ENCODE measurements at places on chromosomes 6 and 20.

GRCh38 chr6:4336084-4336483, 200.7 kb upstream of the ECI2 start:
- DNase-seq: no peak

DNA sequence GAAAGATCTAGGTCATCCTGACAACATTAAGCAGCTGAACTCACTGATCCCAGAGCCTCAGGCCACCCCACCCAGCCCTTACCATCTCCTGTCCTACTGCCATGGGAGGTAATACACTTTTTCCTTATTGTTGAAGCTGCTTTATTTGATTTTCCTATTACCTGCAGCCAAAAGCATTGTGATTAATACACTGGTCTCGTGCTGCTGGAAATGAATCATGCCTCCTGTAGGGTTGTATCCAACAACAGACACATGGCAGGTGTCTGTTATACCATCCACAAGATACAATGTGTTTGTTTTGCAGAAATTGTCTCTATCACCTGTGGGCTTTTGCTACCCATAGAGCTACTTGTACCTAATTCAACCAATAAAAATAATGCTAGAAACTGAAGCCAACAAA, 34.2 kb downstream of the MYLIP start:
- no peak for DNase-seq

DNA sequence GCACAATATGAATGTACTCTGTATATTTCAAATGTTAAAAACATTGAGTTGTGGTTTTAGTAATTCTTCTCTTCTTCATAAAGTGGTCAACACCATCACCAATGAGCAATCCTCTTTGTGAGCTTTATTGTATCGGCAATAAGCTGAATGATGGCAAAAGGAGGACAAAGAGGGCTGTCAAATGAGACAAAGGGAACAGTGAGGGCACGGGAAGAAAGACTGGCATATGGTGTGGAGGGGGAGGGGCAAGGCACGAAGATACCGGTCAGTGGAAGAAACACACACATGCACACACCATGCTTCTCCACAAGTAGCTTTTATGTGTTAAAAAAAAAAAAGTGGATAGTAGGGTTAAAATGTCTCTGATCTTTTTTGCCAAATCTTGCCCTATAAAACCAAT, 506.8 kb upstream of the CITED2 start:
- no peak for DNase-seq

DNA sequence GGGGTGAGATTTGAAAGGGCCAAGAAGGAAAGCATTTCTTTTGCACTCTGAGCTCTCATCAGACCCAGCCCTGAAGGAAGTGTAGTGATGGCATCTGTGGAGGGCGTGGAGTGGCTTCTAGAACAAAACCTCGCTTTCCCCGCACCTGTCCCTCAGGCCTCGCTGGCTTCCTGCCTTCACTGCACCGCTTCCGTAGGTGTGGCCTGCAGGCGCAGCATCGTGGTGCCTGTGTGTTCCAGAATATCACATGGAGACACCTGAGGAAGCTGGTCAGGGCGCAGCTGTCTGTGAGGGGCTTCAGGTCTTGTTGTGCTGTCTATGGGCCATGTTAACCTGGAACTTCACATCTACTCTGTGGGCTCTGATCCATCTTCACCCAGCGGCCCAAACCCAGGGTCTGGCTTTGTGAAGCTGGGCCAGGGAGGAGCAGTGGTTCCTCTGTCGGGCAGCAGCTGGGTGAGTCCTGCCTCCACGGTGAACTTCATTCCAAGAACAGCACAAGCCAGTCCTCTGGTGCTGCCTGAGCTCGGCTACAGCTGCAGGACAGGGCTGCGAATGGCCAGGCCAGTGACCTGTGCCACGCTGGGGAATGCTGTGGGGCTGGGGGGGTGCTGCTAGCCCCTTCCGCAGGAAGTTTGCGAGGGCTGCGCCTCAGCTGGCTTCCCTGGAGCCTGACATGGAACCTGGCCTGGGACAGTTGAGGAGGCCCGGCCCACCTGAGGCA, 40.9 kb downstream of the DSTN start:
- DNase-seq: no peak

DNA sequence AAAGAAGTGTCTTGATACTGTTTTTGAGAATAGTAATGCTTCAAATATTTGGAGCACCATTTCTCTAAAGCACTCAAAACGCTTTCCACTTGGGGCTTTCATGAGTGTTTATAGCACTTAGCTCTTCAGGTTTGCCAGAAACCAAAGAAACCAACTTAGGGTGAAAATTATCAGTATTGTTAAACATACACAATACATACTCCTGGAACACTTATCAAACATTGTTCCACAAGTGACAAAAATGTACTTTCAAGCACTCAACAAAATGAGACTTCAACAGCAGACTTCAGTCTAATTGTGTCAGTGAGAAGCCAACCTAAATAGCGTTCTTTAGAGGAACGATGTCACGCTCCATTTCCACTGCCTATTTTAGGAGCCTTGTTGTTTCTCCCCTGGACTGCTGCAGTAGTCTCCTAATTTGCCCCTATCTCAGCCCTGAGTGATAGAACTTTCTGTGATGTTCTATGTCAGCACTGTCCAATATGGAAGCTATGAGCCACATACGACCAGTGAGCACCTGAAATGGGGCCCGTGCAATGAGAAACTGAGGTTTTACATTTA, 461.3 kb downstream of the KIF16B start:
- no peak for DNase-seq

DNA sequence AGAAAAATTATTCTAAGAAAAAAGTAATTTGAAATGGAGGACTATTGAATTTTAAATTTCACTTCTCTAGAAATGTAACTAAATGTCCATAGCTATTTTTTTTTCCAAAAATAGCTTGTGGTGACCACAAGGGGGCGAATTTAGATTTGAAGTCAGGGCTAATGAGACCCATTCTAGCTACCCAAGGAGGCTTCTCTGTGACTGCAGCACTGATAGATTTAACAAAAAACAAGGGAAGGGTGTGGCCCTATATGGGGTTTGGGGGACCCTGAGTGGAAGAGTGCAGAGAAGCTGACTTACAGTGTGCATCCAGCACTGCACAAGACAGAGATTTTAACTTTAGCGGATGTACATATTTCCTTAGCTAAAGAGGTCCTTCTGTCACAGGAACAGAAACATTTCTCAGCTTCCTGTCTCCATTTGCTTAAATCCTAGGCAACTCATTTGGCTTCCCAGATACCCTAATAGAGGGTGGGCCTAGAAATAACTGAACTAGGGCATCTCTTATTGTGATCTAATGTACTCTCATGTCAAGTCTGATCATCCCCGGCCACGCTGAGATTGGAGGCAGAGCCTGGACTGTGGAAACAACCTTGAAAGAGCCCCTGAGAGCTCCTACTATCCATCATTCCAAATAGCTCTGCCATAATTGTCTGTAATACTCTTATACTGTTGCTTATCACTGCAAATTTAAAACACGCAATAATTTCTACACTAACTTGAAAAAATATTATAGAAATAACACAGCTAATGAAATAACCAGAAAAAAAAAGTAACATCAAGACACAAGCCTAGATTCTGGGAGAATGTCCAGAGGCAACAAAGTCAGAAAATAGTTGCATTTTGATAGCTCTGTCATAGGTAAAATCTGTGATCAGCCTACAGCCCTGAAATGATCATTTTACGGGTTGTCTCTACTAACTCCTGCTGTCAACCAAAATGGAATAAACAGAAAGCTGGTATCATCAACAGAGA, 93.6 kb downstream of the SNAP91 start:
- DNase-seq: peak; percentile 4

GRCh38 chr6:57207872-57208271, 14.2 kb downstream of the RAB23 start:
- DNase-seq: no peak

DNA sequence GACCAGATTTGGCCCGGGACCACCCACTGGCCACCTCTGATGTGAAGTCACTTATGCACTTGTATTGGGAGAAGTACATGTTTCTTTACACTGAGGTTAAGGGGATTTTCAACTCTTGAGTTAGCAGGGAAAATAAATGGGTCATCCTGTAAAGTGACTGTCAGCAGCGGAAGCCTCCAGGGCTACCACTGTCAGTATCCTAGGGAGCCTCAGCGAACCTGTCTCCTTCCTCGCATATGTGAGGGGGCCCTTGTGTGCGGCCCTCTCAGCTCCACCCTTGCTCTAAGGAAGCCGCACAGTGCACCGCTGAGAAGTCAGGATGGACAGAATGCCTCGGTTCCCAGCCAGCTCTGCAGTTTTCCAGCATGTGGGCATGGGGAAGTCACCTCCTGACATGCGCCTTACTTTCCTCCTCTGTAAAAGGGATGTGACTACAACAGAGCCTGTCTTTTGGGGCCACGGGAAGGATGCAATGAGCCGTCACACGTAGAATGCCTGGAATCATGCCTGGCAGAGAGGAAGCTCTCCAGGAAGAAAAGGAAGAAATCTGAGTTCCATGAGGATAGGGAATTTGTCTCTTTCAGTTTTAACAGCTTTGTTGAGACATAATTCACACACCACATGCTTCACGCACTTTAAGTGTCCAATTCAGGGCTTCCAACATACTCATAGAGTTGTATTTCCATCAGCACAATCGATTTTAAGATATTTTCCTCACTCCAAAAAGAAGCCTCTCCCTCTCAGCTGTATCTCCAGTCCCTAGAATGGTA, 115.4 kb downstream of the SYCP2 start:
- DNase-seq: no peak

GRCh38 chr6:24549674-24550353, 55.0 kb downstream of the ALDH5A1 start:
- DNase-seq: no peak

DNA sequence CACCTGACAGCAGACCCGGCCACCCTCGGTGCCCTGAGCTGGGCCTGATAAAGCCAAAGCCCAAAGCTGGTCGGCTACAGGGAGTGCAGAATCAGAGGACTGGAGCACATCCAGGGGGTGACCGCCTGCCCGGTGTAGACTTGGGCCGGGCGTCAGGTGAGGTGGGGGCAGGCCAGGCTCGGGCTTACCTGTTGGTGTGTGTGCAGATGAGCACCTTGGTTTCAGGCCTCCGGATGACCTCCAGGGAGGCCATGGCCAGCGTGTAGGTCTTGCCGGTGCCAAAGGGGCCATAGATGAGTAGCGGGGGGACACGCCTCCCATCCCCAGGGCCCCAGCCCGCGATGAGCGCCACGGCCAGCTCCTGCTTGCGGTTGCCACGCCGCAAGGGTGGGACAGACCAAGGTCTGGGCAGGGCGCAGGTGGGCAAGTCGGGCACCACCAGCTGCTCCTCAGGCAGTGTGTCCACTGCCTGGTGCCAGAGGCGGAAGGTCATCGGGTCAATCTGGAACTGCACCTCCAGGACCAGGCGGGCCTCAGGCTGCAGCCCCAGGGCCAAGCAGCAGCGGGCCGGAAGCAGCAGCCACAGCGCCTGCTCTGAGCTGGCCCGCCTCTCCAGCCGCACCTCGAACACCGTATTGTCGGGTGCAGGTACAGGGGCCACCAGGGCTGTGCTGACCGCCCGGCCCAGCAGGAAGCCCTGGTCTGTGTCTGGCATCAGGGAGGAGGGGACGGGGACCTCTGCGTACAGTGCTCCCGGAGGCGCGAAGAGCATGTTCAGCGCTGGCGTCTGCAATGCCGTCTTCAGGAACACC, 5.7 kb downstream of the HELZ2 start:
- no peak for DNase-seq

- DNase-seq: no peak
Measured at GRCh38 chr6:109799664-109800063, 108.6 kb downstream of the FIG4 start.

DNA sequence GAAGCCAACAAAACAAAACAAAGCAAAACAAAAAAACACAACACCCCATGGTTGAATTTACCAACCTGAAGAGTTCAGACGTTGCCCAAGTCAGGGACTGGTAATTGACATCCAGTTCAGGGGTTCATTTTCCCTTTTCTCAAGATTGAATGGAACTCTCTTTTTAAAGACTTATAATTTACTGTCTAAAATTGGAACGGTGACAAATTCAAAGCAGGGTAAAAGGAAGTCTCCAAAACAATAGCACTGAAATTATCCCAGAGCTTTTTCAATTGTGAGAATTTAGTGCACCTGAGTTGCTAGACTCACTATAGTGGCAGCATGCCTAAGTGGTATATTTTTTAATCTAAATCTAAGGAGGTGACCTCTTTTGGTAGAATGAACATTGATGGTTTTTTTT, 90.9 kb upstream of the PREP start:
- no peak for DNase-seq

DNA sequence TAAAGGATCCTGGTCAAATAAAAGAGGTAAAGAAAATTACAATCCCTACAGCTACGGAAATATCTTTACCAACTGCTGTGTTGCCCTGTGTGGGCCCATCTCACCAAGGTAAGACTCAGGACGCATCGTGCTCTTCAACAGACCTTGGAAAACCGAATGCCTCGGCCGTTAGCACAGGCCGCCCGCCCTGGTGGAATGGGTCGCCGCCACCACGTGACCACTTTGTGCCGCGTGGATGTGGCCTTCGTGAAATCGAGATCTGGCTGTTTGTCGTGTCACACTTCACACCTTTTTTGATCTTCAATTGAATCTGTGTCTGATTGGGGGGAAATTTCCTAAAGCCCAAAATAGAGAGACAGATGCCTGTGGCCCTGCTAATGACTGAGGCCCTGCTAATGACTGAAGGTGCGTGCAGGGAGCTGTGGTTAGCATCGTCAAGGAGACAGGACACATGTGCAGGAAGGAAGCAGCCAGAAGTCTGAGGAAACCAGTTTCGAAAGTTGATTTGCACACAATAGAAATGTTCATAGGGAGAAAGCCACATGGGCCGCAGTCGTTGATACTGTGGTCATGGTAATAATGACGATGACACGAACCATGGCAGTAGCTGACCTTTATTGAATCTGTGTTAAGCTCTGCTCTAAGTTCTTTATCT, 175.7 kb upstream of the SNX9 start:
- DNase-seq: no peak

GRCh38 chr6:97819710-97820109, 536.7 kb upstream of the MMS22L start:
- no peak for DNase-seq

GRCh38 chr6:138514860-138515540, 15.7 kb upstream of the NHSL1 start:
- DNase-seq: peak; percentile 8

DNA sequence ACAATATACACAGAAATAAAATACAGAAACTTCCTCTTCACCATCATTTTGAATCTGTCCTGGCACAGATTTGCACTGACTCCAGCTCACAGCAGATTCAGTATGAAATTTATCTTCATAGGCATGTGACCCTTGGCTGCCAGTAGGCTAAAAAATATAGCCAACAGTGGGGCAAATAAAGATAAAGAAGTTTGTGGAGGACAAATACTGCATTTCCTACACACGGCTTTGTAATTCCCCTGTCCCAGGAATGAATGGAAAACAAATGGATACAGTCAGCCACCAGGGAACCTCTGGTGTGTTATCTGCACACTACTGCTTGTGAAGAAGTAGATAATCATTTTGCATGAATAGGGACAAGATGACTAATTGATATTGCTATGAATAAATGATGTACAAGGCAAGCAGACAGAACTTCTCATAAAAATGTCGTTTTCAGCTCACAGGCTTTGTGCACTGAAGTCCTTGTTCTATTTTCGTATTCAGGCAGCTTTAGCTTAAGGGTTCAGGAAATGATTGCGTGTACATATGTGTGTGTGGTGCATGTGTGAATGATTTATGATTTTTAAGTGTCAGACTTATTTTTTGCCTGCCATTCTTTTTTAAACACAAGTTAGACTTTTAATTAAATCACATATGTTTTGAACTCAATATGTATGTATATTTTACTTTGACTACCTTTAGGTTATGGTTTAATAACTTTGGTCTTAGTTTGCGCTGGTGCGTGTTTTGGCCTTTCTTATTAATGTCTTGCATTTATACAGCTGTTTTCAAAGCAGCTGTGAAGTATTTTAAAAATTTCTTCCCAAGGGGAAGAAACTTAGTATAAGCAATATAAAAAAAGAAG, 543.8 kb upstream of the JAG1 start:
- DNase-seq: no peak
